ENCODE measurements at places on chromosomes 6 and 20.

GRCh38 chr20:6122873-6123648 lies at the start of gene FERMT1:
FERMT1 (minus strand) TSS chr20:6123030; CDS start chr20:6119554, 3,476 bp downstream.
- DNase-seq, result peak; percentile 24

GRCh38 chr6:18362058-18362561 lies 25.0 kb upstream of the RNF144B start:
- no peak for DNase-seq

GRCh38 chr6:135094403-135094821 lies 39.8 kb upstream of the HBS1L start:
- DNase-seq, result no peak

GRCh38 chr6:143222801-143223231 lies 162.1 kb downstream of the AIG1 start:
- no peak for DNase-seq

DNA sequence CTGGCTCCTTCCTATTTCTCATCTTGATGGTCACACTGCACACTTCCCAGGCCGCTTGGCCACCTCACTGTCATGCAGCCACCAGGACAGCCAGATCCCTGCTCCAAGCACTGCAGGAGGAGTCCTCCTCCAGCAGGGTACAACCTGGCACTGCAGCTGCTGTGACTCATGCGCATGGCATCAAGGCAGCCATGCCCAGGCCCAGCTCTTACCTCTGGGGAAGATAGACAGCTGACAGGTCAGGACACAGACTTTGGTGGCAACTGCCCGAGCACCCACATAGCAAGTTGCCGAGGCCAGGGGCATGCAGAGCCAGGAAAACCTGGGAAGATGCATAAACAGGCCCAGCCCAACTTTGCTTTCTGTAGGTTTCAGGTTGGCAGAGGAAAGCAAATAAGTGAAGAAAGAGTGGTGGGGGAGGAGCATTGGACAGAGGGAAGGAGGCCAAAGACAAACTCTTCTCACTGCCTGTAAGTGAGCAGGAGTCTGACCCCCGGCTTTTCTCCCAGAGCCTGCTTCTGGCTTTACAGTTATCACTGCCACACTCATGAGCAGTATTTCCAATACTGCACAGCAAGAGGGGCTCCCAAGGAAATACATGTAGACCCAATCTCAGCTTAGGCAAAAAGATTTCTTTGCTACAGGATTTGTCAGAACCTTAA lies 38.8 kb downstream of the SLC22A3 start:
- no peak for DNase-seq

- no peak for DNase-seq
Observed at GRCh38 chr6:137080711-137081110, 35.9 kb upstream of the IL20RA start.

- no peak for DNase-seq
Observed at GRCh38 chr20:16208443-16208842, 364.8 kb downstream of the KIF16B start.

DNA sequence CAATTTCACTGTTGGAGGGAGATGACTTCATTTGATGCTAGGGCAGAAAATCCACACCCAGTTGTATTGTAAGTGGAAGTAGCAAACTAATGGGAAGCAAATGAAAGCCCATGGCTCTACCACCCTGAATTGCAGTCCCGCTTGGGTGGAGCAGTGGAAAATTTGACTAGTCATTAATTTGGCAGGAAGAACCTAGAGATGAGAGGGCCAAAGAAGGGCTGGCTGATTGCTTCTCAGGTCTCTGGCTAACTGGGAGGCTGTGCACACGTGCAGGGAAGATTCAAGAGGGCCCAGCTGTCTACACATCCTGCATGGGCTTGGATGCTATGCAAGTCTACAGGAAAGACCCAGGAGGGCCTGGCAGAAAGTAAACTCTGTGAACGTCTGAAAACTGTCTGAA lies 466.2 kb downstream of the TFAP2A start:
- no peak for DNase-seq

- DNase-seq, result peak; percentile 27
Observed at GRCh38 chr20:25296094-25297093, 48.5 kb downstream of the PYGB start.

DNA sequence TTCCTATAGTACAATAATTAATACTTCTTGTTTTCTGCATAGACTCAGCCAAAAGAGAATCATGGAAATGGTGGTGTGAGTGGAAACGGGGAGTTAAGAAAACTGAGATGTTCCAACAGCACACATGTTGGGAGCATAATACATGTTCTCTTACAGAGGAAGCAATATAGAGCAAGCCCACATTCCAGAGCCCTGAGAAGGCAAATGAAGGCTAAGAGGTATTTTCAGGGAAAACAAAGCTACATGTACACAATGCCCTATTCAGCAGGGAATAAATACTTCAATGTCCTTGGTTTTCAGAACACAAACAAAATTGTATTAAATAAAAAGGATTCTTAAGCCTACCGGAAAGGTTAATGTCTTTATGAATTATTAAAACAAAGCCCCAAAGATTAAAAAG lies 35.1 kb upstream of the SMIM8 start:
- DNase-seq, result no peak

- no peak for DNase-seq
Observed at GRCh38 chr6:122620428-122620827, 10.2 kb downstream of the PKIB start.

DNA sequence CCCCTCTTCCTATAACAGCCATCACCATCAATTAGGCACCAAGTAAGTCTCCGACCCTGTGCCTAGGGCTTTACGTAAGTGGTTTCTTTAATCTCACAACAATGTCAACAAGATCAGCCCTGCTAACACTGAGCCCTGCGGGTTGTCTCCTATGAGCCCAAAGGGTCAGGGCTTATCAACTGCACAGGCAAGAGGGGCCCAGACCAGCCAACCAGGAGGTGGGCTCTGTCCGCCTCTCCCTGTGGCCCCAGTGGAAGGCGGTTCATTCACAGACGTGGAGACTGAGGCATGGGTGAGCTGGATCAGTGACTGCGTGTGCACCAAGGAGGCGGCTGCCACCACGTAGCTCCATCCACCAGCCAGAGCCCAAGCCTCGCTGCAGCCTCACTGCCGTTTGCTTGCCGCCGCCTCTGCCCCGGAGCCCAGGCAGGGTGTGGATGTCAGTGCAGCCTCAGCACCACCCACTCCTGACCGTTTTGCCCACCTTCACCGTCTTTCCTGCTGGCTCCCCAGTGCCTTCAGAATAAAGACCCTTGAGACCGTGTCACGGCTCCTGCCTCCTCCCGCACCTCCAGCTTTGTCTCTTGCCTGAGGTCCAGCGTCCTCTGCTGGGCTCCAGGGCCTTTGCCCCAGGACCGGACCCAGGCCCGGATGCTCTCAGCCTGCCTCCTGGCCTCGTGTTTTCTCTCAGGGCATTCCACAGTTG lies 78.7 kb downstream of the DLL1 start:
- no peak for DNase-seq

DNA sequence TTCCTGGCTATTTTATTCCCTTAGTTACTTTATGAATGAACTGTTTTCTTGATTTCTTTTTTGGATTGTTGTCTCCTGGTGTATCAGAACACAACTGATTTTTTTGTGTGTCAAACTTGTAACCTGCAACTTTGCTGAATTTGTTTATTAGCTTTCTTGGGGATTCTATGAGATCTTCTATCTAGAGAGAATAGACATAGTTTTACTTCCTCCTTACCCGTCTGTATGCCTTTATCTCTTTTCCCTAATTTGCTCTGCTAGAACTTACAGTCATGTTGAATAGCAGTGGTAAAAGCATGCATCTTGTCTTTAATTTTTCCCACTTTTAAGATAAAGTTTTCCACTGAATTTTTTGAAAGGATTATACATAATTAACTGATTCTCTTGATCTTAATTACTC lies 13.2 kb downstream of the RNF146 start:
- no peak for DNase-seq

All from stimulated activated CD4-positive, alpha-beta T cell treated with anti-CD3 and anti-CD28 coated beads, Interleukin-4, amount 100 ng/mL, for 1 hour (primary cell).